ENCODE measurements at places on chromosomes 6 and 20. TPM values are rescaled to one million over a fixed set of nuclear protein-coding genes. Genes with fewer than 3 reads are reported as not detected.

Gene C4B
- 0.28 TPM for total RNA-seq

Gene GPLD1
- 0.34 TPM for total RNA-seq

Gene LYRM2
- total RNA-seq = 20.2 TPM

Gene TCF21
- not detected for total RNA-seq

Gene HUS1B
- not detected for total RNA-seq

Gene CRIP3
- total RNA-seq = not detected

Data from SJSA1 (cell line).